ENCODE measurements at places on chromosomes 7 and 10. TPM values are rescaled to one million over a fixed set of nuclear protein-coding genes. Genes with fewer than 3 reads are reported as not detected.

DNA sequence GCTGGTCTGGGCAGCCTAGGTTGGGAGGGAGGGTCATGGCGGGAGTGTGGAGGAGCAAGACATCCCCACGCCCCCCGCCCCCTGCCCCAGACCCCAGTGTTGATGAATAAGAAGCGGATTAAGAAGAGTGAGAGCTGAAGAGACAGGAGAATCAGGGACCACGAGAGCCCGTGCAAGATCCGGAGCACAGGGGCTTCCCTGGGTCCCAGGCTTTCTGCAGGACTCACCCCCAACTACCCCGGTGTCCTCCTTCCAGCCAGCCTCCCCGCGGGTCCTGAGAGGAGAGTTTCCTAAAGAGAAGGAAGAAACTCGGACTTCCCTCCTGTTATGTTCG, 20.1 kb downstream of the GHRHR start:
- DNase-seq, result no peak

Gene CYP3A5
- 1.6 TPM for polyA plus RNA-seq

Gene METTL27
- polyA plus RNA-seq, result 15.9 TPM

Gene ZNF804B
- polyA plus RNA-seq, result 0.40 TPM

GRCh38 chr10:50279489-50279888, 28.2 kb upstream of the ASAH2 start:
- no peak for DNase-seq

- DNase-seq, result no peak
Measured at GRCh38 chr7:113636727-113637421, 281.9 kb downstream of the PPP1R3A start.

Gene ELOVL3
- polyA plus RNA-seq, result 3.1 TPM

DNA sequence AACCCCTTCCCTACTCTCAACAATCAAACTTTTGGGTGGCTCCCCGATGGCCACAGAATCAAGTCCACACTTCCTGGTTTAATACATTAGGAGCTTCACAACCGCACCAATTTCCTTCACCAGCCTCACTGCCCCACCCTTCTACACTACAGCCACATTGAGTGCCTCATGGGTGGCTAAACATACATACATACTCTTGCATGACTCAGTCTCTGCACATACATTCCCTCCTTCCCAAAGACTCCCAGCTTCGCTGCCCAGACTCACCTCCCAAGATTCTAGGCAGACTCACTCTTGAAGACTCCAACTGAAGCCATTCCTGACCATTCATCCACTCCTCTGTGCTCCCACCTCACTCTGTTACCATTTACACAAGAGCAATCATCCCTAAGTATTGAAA, 15.9 kb downstream of the VPS41 start:
- no peak for DNase-seq
